ENCODE measurements at places on chromosomes 3 and 15.

GRCh38 chr15:63888146-63888545 lies 54.4 kb upstream of the HERC1 start:
- DNase-seq, result no peak

- no peak for DNase-seq
Measured at GRCh38 chr3:12178091-12178820, 19.5 kb upstream of the TIMP4 start.

DNA sequence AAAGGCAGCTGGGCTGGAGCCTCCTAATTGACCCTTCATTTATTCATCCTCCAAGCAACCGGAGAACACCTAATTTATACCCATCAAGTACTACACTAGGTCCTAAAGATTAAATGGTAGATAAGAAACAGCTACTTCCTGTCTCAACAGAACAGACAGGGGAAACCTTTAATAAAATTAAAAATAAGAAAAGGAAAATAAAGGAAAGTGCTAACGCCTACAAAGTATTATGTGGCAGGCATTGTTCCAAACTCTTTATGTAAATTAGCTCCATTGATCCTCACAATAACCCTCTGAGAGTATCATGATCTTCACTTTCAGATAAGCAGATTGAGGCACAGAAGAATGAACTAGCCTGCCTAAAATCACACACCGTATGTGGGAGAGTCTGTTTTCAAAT lies 139.5 kb downstream of the CNTN6 start:
- no peak for DNase-seq

- DNase-seq, result no peak
Measured at GRCh38 chr3:74651292-74651691, 36.8 kb upstream of the CNTN3 start.

DNA sequence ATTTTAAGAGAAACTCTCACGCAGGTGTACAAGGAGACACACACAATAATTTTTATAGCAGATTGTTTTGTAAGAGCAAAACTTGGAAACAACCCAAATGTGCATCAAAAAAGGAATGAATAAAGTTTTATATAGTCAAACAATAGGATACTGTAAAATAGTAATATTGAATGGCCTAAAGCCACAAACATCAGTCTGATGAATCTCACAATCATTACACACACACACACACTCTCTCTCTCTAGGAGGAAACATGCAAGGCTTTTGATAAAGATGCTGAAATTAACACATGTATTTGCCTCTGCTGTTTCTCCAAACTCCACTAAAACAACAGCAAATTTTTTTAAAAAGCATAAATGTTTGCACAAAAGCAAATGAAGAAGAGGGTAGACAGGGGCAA lies 37.3 kb downstream of the ADIPOQ start:
- DNase-seq, result no peak

DNA sequence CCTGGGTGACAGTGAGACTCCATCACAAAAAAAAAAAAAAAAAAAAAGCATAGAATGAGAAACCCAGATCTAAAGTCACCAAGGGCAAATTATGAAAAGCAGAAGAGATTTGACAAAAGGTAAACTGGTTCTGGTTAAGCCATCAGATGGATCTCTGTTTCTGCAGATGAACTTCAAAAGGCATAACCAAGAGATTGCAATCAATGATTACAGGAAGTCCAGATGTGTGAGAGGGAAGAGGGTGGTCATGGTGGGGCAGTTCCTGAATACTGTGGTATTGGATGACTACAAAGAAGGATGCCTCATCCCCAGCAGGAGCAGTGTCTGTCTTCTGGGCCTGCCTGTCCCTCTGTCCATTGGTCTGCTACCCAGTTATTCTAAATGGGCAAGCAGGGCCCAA lies 3.8 kb downstream of the P4HTM start:
- no peak for DNase-seq

- DNase-seq, result no peak
Measured at GRCh38 chr15:92528736-92529135, 126.8 kb downstream of the FAM174B start.

DNA sequence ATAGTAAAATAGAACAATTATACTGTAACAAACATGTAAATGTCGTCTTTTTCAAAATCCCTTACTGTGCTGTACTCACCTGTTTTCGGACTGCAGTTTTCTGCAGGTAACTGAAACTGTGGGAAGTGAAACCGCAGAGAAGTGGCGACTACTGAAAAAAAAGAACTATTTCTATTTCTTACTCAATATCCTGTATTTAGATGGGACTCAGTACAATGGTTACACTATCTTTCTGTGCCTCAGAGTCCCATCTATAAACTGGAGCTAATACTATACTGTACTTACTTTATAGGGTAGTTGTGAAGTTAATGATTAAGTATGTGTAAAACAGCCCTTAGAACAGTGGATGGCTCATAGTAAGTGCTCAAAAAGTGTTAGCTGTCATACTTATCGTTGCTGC lies 14.3 kb upstream of the P2RY12 start:
- no peak for DNase-seq

GRCh38 chr15:95987886-95988573 lies 342.5 kb upstream of the NR2F2 start:
- no peak for DNase-seq

GRCh38 chr15:88993662-88994061 lies 80.5 kb upstream of the MFGE8 start:
- no peak for DNase-seq

- DNase-seq, result no peak
Measured at GRCh38 chr3:188782613-188783124, 389.1 kb upstream of the TPRG1 start.

Data from stimulated activated CD8-positive, alpha-beta memory T cell treated with anti-CD3 and anti-CD28 coated beads, Interleukin-15, amount 100 ng/mL, for 1 hour (primary cell).